A549 (cell line): ENCODE measurements at places on chromosomes 7 and 10.

DNA sequence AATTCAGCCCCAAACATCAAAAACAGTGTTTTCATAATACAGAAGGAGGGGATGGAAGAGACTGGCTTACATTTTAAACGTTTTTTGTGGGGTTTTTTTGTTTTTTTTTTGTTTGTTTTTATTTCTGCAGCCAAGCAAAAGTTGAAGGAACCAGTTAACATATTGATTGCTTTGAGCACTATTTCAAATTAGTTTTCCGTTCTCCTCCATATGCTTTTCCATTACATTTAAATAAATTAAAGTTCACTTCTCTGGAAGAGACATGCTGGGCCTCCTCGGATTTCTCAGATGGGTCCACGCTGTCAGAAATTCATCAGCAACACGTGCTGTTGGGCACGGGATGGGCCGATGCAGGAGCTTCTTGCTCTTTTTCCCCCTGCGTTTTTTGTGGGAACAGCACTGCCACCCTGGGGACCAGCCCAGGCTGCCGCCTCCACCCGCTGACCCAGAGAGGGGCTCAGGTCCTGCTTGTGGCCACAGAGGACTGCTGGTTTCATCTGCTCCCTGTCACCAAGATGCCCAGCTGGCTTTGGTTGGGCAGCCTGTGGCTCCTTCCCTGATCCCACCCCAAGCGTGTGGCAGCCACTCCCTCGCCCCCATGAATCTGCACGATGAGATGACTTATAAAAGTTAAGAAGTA lies 67.7 kb upstream of the CHST15 start:
- no peak for DNase-seq

DNA sequence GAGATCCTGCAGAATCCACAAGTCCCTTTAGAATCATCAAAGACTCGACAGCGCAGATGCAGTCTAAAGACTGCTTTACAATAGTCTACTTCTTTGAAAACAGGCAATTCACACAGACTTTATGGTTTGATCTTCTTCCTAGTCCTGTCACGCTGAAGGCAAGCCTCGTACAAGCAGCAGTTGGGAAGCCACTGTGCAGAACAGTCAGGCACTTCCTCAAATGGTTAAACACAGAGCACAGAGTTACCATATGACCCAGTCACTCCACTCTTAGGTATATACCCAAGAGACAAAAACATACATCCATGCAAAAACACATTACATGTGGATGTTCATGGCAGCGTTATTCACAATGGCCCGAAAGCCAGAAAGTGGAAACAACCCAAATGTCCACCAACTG lies 41.4 kb downstream of the LRRC20 start:
- no peak for DNase-seq

DNA sequence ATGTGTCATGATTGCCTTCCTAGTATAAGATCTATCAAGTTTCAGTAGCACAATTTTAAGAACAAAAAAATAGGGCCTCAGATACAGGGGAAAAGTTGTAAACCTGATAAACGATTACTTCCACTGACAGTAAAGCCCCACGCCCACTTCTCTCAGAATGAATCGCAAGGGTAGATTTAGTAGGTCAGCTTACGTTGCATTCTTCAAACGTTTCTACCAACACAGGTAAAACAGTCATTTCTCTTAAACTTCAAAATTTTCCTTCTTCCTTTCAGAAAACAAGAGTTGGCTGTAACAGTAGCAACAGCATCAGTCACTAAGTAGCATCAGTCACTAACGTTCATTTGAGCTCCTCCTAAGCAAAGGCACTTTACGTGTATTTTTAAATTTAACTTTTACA lies 221.5 kb downstream of the ADAM12 start:
- no peak for DNase-seq

DNA sequence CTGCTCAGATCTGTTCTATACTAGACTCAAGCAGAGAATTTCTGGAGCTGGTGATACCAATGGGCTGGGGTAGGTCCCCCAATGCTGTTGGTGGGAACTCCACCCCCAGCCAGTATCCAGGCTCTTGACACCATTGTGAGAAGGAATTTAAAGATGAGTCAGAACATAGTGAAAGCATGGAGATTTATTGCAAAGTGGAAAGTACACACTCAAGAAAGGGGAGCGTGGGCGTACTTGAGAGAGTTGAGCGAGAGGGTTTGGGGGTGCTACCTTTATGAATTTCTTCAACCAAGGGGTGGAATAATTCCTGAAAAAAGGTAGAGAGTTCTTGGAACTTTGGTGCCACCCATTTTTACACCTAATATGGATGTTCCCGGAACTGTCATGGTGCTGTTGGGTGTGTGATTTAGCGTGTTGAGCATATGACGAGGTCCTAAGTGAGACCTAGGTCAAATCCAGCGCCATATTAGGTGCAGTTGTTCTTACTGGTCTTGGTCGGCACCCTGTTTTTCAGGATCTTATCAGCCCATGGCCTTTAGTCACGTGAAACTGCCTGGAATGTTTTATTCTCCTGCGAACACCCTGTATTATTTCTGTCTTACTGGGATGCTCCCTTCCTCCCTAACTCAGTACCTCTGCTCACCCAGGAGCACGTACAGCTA lies 122.0 kb upstream of the AHR start:
- DNase-seq: no peak

GRCh38 chr10:101380353-101381017 lies 26.5 kb downstream of the BTRC start:
- DNase-seq: no peak

DNA sequence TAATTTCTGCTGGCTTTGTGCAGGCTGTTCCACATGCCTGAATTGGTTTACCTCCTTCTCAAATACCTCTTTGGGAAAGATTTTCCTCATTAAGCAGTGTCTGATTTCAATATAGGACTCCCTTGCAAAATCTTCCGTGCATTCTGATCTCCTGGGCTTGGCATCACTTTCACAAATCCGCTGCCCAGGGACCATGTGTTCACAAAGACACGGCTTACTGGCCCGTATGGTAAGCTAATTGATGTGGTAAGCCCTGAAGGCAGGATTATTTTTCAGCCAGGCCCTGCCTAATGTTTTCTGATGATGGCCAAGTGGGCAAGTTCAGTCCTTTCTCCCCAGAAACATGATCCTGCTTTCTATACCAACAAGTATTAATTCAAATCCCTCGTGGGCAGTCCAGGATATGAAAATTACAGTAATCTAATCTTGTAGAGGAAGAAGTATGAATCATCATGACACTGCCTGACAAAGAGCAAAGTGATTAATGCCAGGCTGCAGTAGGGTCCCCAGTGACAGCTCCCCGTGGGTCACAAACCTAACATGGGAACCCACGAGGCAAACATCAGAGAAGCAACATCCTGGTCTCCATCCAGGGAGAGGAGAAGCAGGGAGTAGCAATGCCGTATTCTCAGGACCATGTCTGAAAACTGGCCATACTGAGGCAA lies 11.6 kb upstream of the SVIL start:
- DNase-seq: no peak

- DNase-seq: no peak
Measured at GRCh38 chr7:50207686-50208255, 96.7 kb upstream of the IKZF1 start.

DNA sequence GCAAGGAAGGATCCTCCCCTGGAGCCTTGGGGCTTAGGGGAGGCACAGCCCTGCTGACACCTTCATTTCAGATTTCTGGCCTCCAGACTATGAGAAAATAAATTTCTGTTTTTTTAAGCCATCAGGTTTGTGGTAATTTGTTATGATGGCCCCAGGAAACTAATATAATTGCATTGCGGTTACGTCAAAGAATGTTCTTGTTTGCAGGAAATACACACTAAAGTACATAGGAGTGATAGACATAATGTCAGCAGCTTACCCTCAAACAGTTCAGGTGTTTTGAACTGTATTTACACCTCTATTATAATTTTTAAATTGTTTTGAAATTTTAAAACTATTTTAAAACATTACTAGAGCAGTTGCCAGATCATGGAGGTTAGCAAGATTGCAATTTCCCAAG lies 12.6 kb upstream of the FHIP2A start:
- no peak for DNase-seq

DNA sequence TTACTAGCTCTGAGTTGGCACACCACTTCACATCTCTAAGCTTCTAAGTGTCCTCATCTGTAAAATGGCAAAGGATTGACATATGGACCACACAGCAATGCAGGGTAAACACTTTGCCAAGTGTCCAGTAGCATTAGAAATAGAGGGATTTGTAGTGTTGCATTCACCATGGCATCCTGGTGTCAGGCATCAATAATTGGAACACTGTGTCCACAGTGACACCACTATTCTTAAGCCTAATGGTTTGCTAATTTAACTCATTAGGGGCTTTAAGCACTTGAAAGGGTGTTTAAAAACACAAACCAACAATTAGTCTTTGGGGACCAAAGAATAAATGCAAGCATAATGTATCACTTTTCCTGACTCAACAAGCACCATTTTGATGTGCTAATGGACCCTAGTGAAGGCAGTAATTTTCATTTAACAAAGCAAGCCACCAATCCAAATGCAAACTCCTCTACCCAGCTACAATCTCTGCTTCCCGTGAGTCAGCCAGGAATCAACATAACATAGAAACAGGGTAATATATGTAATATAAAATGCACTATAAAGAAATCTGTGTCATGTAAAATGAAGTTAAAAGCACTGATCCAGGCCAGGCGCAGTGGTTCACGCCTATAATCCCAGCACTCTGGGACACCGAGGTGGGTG lies 75.9 kb downstream of the FAM204A start:
- no peak for DNase-seq

GRCh38 chr7:1787241-1787640 lies 117.2 kb downstream of the ELFN1 start:
- DNase-seq: no peak

GRCh38 chr7:23246555-23246954 lies at the start of gene GPNMB:
TSS of gene GPNMB (plus strand) at chr7:23246775. CDS start at chr7:23246858, 83 bp downstream.
- no peak for DNase-seq

GRCh38 chr10:119608316-119609155 lies 11.8 kb upstream of the TIAL1 start:
- DNase-seq: peak; percentile 62

- DNase-seq: no peak
Measured at GRCh38 chr10:124119216-124119615, 25.8 kb upstream of the CHST15 start.

DNA sequence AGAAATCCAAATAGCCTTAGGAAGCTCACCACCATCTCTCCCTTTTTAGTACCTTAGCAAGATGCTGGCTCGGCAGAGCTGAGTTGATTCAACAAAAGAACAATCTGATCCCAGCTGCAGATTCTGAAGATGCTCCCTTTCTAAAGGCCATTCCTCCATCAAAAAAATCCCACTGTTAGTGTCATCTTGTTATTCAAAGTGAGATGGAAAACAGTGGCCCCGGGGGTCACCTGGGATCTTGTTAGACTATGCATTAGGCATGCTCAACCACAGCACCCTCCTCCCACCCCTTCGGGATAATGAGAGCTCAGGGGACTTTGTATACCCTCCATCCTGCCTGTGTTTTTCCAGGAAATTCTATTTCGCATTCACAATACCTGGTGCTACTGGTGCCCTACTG lies 2.4 kb downstream of the NCAPG2 start:
- DNase-seq: no peak

GRCh38 chr7:65239707-65240352 lies 133.8 kb upstream of the ZNF92 start:
- peak; percentile 59 for DNase-seq

- DNase-seq: no peak
Measured at GRCh38 chr10:1273372-1274105, 217.4 kb downstream of the WDR37 start.

- DNase-seq: no peak
Measured at GRCh38 chr7:7791523-7791922, 73.1 kb upstream of the RPA3 start.

- DNase-seq: no peak
Measured at GRCh38 chr10:22638863-22639262, 75.5 kb downstream of the PIP4K2A start.

GRCh38 chr10:68435803-68436202 lies 28.7 kb upstream of the RUFY2 start:
- DNase-seq: no peak

- DNase-seq: no peak
Measured at GRCh38 chr7:46970476-46970875, 611.4 kb downstream of the TNS3 start.

DNA sequence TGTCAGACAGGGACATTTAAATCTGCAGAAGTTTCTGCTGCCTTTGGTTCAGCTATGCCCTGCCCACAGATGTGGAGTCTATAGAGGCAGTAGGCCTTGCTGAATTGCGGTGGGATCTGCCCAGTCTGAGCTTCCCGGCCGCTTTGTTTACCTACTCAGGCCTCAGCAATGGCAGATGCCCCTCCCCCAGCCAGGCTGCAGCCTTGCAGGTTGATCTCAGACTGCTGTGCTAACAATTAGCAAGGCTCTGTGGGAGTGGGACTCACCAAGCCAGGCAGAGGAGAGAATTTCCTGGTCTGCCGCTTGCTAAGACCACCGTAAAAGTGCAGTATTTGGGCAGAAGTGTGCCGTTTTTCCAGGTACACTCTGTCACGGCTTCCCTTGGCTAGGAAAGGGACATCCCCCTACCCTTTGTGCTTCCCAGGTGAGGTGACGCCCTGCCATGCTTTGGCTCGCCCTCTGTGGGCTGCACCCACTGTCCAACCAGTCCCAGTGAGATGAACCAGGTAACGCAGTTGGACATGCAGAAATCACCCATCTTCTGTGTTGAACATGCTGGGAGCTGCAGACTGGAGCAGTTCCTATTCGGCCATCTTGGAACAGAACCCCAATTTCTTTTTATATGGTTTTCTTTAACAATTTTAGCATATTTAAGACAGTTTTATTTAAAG lies 28.4 kb upstream of the VWDE start:
- DNase-seq: no peak

- DNase-seq: no peak
Measured at GRCh38 chr7:157795643-157796042, 458.8 kb downstream of the DNAJB6 start.

GRCh38 chr7:79872176-79872575 lies 262.5 kb upstream of the GNAI1 start:
- no peak for DNase-seq

GRCh38 chr7:34759477-34760125 lies 101.6 kb downstream of the NPSR1 start:
- peak; percentile 26 for DNase-seq
